ENCODE measurements at places on chromosomes 7 and 10.

DNA sequence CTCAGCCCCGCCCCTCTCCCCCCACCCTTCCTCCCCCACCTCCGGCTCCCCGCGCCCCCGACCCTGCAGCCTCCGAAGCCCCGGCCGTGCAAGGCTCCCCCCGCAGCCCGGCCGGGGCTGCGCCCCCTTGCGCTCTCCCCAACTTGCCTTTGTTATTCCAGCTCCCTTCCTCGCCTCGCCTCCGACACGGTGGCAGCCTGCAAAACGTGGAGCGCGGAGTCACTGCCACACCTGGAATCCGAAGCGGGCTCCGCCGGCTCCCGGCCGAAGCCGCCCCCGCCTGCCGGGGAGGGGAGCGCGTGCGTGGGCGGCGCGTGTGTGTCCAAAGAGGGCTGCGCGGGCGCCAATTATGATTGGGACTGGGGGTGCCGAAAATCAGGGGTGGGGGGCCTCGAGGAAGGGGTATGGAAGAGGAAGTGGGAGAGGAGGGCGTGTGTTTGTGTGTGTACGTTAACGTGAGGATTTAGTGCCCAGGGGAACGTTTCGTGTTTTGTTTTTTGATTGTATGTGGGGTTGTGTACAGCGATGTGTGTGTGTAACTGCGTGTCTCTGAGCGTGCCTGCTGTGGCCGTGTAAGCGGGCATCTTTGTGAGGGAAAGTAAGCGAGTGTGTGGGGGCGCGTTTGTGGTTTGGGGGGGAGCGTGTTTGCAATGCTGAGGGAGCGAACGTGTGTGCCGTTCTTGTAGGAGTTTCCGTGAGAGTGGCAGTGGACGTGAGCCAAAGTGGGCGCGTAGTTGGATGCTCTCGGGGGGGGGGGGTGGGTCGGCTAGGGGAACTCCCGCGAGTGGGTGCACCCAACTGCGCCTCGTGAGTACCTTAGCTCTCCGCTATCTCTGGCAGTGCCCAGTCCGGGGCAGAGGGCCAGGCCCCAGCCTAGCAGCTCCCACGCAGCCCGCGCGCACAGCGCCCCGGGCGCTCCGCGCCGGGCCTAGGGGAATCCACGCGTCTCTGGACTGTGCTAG lies 1.2 kb upstream of the ZMIZ1 start:
- peak; percentile 89 for DNase-seq

DNA sequence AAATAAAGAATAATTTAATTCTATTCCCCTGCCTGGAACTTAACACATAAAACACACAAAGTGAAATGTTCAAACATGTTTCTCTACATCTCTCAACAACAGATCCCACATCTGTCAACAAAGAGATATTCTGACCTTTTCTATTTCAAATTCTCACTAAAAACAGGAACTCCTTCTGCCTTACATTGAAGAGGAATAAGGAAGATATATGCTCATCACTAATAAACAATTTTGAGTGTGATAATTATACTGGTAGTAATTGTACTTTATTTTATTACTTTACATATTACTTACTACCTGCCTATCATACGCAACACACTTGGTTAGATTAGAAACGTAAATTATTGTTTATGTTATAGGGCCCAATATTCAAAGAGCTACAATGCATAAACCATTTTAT lies 13.4 kb downstream of the AKR1C2 start:
- DNase-seq, result no peak

- no peak for DNase-seq
Observed at GRCh38 chr7:120628251-120628650, 229.7 kb downstream of the TSPAN12 start.

- no peak for DNase-seq
Observed at GRCh38 chr10:30371954-30372353, 22.9 kb upstream of the MTPAP start.

- no peak for DNase-seq
Observed at GRCh38 chr10:112775381-112775780, 174.7 kb upstream of the TCF7L2 start.

- DNase-seq, result no peak
Observed at GRCh38 chr10:124639206-124639605, 105.0 kb downstream of the FAM53B start.

DNA sequence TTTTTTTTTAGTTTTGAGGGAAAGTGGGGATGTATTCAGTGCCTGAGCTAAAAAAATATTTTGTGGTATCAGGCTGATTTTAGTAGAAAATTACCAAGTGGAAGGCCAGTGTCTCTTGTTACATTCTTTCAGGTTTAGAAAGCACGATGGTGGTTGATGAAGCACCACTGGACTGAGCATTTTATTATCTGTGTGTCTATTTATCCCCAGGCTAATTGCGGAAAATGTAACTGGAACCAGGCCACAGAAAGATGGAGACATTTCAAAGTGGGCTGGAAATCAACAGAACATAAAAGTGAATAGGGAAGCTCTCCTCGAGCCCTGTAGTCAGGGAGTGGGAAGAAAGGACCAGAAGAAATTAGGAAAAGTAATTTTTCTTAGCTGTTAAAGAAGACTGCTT lies 261.0 kb downstream of the STK31 start:
- no peak for DNase-seq

DNA sequence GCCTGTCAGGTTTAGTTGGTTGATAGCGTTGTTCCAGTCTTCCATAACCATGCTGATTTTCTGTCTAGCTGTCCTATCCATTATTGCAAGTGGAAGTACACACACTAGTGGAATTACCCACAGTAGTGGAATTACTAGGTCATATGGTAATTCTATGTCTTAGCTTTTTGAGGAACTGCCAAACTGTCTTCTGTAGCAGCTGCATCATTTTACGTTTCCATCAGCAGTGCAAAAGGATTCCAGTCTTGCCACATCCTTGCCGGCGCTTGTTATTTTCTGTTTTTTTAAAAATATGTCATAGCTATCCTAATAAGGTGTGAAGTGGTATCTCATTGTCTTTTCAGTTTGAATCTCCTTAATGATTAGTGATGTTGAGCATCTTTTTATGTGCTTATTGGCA lies 17.2 kb upstream of the RHBDD2 start:
- no peak for DNase-seq

DNA sequence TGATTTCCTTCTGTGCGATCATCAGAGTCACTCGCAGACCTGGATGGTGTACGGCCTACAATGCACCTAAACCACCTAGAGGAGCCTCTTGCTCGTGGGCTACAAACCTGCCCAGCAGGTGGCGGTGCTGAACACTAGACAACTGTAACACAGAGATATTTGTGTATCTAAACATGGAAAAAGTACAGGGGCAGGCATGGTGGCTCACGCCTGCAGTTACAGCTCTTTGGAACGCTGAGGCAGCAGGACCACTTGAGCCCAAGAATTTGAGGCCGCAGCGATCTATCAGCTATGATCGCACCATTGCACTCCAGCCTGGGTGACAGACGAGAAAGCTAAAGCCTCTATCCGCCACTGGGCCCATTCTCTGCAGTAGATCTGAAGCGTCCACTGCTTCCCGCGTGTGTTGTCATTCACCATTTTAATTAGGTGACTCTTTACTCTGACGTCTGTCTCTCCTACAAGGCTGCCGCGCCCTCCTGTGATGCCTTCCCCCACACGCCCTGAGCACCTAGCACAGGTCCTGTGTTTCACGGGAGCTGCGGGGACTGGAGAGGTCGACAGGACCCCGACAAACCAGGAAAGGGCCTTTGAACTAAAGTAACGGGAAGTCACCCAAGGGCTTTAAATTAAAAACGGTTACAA lies 774 bp downstream of the TUBGCP2 start:
- peak; percentile 88 for DNase-seq

- DNase-seq, result peak; percentile 64
Observed at GRCh38 chr10:93062514-93063143, 2.0 kb downstream of the CYP26C1 start.

DNA sequence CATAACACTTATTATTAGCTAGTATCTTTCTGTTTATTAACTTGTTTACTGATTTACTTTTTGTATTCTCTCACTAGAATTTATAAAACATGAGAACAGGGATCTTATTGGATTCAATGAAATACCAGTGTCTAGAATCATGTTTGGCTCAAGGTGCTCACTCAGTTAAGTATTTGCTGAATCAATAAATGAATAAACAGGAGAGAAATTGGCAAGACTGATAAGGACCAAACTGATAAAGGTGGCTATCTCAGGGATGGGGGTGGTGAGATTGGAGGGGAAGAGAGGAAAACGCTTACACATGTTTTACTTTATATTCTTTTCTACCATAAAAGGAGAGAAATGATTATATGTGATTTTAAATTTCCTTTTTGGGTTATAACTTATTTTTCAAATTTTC lies 43.3 kb upstream of the CCDC6 start:
- no peak for DNase-seq

DNA sequence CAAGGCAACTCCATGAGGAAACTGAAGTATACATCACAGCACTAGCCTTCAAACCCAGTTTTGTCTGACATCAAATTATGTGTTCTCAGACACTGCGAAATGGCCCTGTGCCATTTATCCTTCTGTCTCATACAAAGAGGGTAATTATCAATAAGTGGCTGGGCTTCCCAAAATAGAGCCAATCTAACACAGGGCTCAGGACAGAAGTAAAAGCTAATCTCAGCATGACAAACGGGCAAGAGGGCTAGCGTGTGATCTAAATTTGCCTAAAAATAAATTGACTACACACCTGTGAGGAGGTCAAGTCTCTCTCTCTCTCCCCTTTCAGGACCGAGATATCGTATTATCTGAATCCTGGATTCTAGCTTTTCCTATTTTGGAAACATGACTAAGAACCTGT lies 67.2 kb downstream of the DGKB start:
- DNase-seq, result no peak

GRCh38 chr10:33214174-33214573 lies 120.3 kb downstream of the NRP1 start:
- no peak for DNase-seq

- no peak for DNase-seq
Observed at GRCh38 chr7:155209478-155210319, 88.0 kb upstream of the INSIG1 start.

- DNase-seq, result no peak
Observed at GRCh38 chr10:122044713-122045112, 55.8 kb downstream of the TACC2 start.

DNA sequence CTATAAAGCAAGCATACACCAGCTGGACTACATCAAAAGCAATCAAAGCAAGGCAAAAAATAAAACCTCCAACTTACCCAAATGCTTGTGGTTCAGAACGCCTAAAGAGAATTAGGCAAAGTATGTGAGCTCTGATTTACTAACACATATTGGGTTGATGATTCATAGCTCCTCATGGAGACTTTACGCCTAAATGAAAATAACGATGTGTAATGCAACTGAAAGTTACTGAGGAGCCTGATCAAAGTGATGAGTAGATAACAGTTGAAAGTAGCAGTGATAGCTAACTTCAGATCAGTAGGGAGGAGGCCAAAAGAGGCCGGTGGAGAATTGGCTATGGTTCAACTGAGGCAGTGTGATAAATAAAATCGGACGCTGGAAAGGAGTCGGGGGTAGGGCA lies 85.0 kb downstream of the MPP7 start:
- DNase-seq, result peak; percentile 14

DNA sequence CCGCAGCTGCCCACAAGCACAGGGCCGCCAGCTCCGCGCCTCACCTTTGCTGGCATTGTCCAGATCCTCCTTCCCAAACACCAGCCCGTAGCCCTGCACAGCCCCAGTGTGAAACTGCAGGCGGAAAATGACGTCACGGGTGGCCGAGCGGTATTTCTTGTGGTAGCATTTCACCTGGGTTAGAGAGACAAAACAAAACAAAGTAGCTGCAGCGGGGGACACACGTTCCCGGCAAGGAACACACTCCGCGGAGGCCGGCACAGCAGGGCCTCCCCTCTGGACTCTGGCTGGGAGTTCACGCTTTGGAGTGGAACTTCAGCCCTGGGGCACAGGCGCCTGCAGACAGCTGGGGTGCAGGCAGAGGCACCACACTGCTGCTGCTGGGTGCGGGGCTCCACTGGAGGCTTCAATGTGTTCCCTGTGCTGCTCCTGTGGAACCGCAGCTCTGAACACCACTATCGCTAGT lies 181.1 kb downstream of the TNS3 start:
- no peak for DNase-seq

DNA sequence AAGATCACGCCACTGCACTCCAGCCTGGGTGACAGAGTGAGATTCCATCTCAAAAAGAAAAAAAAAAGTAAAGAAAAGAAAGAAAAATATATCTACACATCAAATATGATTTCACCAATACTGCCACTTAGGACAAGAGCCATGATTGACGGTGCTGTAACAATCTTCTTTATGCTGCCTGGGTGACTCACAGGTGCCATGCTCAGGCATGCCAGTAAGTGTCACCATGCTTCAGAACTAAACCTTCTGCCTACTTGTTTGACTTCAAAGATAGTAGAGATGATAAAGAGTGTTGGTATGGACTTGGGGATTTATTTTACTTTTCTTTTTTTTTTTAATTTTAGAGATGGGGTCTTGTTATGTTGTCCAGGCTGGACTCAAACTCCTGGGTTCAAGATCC lies 33.6 kb upstream of the DNMBP start:
- peak; percentile 3 for DNase-seq

DNA sequence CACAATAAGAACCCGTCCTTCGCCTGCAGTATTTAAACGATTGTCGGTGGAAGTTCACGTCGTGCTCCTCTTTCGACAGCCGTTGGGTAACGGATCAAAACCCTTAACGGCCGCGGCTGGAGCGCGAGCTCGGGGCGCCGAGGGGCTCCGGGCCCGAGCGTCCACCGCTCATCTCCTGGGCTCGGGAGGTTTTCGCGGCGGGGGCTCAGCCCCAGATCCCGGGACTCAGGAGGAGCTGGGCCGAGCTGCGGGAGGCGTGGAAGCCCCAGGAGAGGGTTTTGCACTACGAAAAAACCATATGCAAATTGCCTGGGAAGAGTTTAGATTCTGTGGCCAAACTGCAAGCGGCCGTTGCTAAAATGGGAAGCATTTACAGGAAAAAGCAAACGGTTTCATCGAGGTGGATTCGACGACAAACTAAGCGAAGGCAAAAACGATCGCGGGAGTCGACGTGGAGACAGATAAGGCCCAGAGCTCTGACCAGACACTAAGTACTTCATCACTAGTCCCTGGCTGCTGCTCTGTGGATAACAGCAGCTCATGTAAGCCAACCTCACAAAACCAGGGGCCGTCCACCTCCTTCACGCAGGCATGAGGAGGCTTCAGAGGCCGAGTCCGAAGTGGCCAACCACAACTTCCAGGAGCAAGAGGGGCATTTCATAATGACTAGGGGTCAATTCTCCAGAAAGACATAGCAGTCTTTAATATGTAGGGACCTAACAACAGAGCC lies 129.7 kb downstream of the MARCHF5 start:
- DNase-seq, result no peak
